ENCODE measurements at places on chromosomes 1 and 21.

DNA sequence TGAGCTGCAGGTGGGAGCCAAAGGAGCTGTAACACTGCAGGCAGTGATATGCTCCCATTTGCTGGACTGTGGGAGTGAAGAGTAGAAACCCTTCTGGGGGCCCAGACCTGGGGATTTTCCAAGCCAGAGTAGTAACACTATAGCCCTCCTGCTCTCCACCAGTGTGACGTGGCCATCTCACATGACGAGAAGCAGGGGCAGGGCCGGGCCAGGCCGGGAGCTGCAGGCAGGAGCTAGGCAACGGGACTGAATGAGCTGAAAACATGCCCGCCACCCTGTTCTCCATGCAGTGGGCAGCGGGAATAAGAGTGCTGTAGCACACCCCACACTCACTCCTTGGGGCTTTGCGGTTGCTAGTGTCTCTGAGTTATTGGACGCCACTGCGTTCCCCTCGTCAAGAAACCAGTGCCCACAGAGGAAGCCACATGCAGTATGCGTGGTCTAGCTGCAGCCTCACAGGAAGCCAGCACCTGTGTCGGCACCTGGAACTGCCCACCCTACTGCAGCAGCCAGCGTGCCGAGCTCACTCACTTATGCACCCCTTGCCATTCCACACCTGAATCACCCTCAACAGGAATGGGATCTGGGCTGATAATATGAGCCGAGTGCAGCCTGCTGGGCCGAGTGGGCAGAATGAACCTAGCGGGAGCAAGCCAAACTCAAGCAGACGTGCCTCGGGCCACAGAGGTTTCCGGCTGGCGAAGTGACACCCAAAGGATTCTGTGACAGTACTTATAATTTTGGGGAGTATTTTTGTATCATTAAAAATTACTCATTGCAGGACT lies 1389.6 kb downstream of the KCNT2 start:
- no peak for DNase-seq

DNA sequence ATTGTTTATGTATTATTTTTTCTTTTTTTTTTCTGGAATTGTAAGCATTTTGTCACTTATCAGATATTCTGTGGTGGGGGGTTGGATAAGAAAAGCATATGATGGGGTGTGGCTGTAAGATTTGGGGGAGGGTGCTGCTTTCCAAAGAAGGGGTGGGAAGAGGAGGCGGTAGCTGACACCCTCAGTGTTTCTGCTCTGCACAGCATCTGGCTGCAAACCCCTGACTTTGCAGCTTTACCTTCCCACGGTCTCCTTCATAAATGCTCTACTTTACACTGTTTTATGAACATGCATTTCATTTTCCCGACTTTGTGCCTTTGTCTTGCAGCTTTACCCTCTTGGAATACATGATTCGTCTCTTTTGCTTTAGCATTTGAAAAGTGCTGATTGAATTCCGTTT lies 7.6 kb downstream of the FMN2 start:
- DNase-seq: no peak

- DNase-seq: no peak
Measured at GRCh38 chr1:1136547-1137230, 20.8 kb upstream of the C1orf159 start.

- no peak for DNase-seq
Measured at GRCh38 chr1:29119121-29119929, 4.4 kb downstream of the TMEM200B start.

GRCh38 chr1:32984455-32985171 lies 20.0 kb upstream of the RNF19B start:
- DNase-seq: no peak

DNA sequence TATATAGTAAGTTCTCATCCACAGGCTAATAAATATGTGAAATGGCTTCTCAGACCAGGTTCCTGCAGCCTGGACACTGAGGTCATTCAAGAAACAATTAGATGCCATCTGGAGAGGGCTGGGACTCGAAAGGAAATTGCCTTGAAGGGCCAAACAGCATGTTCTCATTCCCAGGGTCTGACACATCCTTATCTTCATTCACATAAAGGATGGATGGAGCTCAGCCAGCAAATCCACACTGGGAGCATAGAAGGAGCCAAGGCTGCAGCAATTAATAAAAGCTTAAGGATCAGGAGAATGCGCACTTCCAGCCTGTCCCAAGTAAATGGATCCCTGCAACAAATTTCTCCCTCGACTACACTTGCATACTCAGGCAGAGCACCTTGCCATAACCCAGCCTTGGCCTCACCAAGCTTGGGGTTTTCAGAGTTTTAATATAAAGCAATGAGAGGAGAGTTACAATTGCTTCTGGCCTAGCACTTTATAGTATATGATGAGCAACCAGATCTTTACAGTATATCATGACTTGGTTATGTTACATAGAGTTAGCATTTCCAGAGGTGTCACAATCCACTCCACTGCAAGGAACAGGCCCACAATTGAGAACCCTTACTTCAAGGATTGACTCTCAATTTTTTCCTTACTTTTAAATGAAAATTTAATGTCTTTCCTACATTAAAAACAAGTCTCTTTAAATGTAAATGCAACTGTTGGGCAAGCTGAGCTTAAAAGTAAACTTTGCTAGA lies 55.9 kb downstream of the BCAR3 start:
- no peak for DNase-seq

DNA sequence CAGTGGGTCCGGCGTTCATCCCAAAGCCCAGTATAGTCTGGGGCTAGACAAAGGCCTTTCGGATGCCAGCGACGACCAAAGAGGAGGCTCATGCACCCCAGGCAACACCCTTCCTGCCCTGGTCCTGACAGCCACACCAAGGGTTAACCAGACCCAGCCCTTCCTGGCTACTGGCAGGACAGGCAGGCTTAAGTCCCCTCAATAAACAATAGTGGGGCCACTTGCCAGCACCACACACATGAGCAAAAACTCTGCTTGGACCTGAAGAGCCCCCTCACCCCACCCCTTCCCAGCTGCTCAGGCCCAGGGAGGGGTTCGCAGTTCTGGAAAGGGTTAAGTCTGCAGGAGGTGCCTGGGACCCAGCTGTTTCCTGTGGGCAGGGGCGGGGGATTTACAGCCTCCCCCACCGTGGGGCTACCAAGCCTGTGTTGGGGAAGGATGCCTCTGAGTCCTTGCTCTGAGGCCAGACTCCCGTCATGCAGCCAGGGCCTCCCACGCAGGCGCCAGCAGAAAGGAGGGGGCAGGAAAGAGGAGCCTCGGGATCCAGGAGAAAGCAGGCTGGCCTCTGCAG lies 18.2 kb downstream of the PHLDA3 start:
- peak; percentile 51 for DNase-seq

GRCh38 chr1:76371941-76372340 lies 297.4 kb downstream of the ST6GALNAC3 start:
- DNase-seq: no peak

- DNase-seq: no peak
Measured at GRCh38 chr21:39345440-39345839, 3.4 kb downstream of the HMGN1 start.

- no peak for DNase-seq
Measured at GRCh38 chr1:157659576-157660247, 40.9 kb downstream of the FCRL3 start.

GRCh38 chr1:51270751-51271150 lies 34.7 kb downstream of the RNF11 start:
- no peak for DNase-seq

- DNase-seq: no peak
Measured at GRCh38 chr1:211331011-211331709, 4.5 kb downstream of the TRAF5 start.

DNA sequence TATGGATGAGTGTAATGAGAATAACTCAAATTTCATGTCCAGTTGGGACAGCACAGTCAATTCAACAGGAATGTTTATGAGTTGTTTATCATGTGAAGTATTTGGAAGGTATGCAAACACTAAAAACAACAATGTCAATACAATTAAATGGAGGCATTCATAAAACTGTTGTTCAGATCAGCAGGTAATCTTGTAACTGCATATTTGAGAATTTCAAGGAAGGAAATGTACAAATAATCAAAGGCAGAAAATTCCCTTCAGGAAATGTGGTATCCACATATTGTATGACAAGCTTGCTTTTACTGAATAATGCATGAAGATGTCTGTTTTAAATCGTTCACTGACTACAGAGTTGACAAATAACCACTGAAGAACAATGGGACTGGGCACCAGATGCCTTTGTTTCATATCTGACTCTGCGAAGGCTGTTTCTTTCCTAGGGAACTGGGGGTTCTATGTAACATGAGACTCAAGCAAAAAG lies 198.3 kb downstream of the LTN1 start:
- DNase-seq: no peak

DNA sequence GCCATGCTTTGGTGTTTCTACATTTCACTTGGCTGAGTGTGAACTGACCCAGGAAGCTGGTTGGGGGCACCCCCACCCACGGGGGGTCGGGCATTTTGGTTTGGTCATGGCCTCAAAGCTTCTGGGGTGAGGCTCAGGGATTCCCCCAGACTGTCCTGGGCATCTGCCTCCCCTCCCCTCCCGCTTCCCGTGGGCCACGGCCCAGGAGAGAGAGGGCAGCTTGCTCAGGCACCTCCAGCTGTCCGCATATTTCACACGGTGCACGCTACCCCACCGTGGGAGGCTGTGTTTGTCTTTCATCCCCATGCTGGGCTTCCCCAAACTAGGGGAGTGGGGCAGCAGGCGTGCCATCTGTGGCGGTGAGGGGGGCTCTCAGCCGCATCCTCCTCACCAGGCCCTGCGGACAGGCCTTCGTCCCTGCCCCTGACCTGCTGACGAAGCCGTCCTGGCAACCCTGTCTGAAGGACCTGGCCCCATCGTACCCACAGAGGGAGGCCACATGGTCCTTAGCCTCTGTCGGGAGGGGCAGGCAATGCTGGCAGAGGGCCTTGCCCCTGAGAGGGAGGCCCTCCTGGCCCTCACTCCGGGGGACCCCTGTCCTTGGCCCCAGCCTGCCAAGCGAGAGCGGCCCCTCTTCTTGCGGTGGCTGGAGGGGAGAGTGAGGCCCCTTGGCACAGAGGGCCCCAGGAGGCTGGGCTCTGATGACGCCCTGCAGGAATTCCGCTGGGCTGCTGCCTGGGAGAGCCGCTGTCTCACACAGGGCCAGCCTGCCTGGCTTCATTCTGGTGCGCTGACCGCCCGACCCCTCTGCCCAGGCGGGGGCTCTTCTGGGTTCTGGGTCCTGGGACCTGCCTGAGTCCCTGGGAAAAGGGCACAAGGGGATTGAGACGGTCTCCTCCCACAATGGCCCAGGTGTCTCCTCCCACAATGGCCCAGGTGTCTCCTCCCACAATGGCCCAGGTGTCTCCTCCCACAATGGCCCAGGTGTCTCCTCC lies 22.1 kb downstream of the TP73 start:
- no peak for DNase-seq

GRCh38 chr1:54421101-54421504 lies 14.9 kb upstream of the SSBP3 start:
- DNase-seq: no peak

- no peak for DNase-seq
Measured at GRCh38 chr1:35507947-35508346, 49.3 kb downstream of the KIAA0319L start.

- no peak for DNase-seq
Measured at GRCh38 chr1:29802181-29803068, 566.1 kb downstream of the PTPRU start.

GRCh38 chr1:1121611-1122077 lies 5.8 kb upstream of the C1orf159 start:
- no peak for DNase-seq

DNA sequence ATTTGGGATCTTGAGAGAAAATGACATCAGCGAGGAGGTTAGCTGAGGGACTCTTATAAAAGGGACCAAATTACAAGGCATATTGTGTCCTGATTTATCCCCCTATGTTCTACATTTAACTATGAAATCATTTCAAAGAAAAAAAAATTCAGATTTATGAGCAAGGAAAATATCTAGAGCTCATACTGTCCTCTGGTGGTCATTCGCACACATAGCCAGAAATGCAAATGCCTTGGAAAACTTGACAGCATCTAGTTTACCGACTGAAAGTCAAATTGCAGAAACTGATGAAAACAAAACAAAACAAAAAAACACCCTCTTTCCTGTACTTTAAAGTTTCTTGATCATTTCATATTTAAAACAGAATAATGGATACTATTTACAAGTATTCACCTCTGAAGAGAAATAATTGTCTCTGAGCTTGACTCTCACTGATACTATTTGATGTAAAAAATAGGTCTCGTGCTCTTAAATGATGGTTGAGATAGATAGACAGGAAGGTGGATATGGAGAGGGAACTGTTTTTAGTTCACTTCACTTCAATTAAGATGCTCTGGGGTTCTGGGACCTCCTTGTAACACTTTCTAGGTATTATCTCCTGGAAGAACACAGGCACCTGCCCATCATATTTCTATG lies 253.8 kb downstream of the PCP4 start:
- no peak for DNase-seq

DNA sequence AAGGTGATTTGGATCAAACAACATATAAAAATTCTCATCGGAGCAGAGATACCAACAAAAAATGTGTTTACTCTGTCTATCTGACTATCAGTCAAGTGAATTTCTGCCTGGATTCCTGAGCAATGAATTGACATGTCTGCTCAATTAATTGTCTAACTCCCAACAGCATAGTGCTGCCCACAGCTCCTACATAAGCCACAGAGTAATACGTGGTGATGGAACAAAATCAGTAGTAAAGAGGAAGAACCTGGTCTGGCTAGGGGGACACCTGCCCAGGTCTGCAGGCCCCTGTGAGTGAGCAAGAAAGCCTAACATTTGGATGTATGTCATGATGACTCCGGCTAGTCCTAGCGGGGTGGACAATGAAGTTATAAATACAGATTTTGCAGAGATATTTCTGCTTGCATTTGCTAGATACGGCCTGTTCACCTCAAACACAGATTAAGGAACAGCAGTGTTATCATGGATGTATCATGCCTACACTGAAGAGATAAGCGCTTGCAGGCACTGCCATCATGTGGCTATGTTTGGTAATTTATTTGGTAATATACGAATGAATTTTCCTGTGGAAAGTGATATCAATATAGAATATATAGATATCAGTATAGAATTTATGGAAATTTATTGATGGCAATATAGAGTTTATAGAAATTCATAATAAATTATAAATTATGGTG lies 69.6 kb upstream of the LRRC8B start:
- peak; percentile 23 for DNase-seq

DNA sequence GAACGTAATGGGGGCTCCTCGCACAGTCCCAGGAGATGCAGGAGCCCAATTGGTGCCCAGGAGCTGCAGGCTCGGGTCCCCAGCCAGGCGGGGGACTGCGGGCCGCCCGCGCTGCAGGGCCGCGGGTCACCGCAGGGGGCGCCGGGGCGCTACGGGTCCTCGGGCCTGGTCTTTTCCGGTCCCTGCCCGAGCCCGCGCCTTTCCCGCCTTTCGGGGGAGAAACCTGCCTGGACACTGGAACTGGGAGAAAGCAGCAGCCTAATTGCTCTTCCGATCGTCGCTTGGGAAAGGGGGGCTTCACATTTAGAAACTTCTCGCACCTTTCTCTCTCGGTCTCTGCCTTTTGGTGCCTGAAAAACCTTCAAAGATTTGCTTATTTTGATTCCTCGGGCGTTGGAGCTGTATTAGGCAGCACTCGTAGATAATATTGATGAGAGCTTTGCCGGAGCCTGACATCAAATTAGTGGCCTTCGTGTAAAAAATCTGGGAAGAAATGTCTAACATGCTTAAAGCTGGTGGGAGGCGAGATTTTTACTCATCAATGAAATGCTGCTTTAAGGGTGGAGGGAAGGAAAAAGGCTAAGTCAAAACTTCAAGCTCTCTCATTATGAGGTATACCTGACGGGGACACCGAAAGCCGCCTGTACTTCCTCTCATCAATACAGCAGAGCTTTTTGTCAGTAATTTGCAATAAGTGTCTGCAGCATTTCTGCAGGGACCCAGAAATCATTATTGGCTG lies 12.6 kb upstream of the BARHL2 start:
- DNase-seq: no peak
